HFFc6 (cell line): ENCODE measurements at places on chromosomes 3 and 15.
A peak's percentile ranks its signal among the peaks of the same experiment; 100 is the strongest.

DNA sequence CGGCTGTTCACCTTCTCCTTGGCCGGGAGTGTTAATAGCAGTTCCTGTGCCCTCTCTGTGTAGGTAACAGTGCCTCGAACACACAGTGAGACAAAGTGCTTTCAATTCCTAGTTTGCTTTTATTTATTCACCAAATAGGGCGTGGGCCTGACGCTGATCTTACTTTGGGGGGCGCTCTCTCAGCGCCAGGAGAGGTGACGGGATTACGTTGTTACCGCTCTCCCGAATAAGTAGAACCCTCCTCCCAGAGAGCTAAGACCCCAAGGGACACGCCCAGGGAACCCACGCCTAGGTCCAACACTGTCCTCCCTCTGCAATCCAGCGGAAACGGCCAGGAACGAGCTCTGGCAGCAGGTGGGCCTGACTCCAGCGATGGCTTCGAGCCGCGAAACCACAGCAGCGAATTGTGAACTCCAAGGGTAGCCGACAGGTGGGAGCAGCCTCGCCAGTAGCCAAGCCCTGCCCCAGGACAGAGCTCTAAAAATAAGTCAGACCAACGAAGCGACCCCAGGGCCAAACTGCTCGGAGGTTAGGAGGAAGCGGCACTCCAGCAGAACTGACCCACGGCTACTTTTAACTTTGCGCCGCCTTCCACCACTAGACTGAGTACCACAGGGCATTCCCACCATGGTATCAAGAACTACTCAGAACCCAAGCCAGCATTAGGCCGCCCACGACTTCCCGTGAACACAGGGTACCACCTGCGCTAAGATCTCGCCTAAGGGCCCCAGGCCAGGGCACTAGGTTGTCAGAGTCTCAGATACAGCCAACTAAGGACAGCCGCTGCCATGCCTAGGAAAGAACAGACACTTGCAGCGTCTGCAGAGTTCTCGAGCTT, 1.6 kb upstream of the SIN3A start:
- DNase-seq = peak; percentile 12

- DNase-seq = no peak
Observed at GRCh38 chr3:121985846-121986245, 36.2 kb downstream of the ILDR1 start.

GRCh38 chr3:24678021-24678420, 183.4 kb upstream of the THRB start:
- DNase-seq = no peak

GRCh38 chr3:94171954-94172353, 109.1 kb downstream of the NSUN3 start:
- no peak for DNase-seq

- DNase-seq = no peak
Observed at GRCh38 chr15:38563723-38564519, 693 bp downstream of the RASGRP1 start.

DNA sequence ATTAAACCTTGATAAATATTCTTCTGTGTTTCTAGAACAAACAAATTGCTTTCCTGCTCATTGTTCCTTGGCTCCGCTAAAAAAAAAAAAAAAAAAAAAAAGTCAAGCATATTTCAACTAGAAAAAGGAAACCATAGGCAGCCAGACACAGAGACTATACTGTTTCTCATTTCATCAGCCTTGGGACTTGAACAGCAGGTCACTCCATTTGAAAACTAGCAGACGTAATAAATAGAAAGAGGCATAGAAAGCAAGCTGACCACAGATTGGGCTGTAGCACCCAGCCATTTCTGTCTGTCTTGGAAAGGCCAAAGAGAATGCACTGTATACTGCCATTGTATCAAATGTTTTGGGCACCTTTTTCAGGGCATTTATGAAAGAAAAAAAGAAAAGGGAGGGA, 697.1 kb downstream of the NLGN1 start:
- no peak for DNase-seq

GRCh38 chr3:189947948-189948723, 172.6 kb downstream of the P3H2 start:
- DNase-seq = peak; percentile 32

- no peak for DNase-seq
Observed at GRCh38 chr15:68561901-68562300, 16.9 kb upstream of the CORO2B start.

DNA sequence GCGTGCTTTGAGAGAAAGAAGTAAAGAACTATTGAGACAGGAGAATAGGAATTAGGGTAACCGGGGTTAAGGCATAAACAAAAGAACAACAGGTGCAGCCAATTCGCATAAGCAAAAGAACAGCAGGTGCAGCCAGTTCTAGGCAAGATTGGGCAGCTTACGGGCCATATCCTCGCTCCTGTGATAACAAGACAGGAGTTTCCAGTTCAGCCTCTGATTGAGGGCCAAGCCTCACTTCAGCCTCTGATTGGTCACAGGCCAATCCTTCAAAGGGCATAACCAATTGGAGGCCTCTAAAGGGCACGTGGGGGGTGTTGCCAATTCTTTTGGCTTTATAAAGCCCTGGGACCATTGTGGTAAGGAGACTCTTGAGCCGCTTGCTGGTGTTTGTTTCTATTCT, 143.5 kb downstream of the GADL1 start:
- no peak for DNase-seq

- DNase-seq = no peak
Observed at GRCh38 chr3:188082450-188082849, 71.5 kb upstream of the LPP start.

GRCh38 chr3:27368831-27369607, at the start of gene NEK10:
Gene NEK10 (minus strand): TSS chr3:27369383. CDS start chr3:27352882, 16,501 bp downstream.
- peak; percentile 86 for DNase-seq

DNA sequence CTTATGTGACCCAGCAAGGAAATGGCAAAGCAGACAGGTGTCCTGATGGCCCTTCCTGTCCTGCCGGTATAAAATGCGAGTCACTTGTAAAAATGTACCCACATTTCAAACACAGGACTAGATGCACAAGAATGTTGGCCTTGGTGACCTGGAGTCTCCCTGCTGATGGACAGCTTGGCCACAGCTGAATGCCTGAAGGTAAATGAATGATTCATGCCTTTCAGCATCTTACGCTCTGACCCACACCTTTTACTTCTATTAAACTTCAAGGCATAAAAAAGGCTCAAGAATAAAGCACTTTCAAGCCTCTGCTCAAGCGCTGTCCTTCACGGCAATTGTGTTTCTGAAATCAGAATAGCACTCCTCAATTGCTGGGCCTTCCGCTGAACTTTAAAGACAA, 228.0 kb upstream of the SLCO3A1 start:
- DNase-seq = no peak

- no peak for DNase-seq
Observed at GRCh38 chr3:64958199-64958843, 270.5 kb upstream of the ADAMTS9 start.

GRCh38 chr3:42488687-42489086, 13.8 kb upstream of the VIPR1 start:
- no peak for DNase-seq

- no peak for DNase-seq
Observed at GRCh38 chr3:13219077-13219901, 146.1 kb upstream of the IQSEC1 start.

DNA sequence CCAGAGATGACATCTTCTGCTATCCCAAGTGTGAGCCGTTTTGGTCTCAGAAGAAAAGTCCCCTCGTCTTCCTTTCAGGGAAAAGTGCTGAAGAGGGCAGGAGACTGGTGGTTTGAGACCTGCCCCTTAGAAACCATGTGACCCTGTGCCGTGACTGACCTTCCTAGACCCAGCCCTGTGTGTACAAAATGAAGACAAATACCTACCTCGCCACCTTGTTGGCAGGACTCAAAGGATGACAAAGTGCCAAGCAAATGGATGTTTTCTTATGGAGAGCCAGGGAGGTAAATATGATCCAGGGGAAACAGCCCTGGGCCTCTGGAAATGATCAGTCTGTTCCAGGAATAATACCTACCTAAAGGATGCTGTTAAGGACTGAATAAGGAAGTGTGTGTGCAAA, 41.3 kb downstream of the FAM174B start:
- DNase-seq = no peak

GRCh38 chr15:47746516-47746915, 29.2 kb downstream of the SEMA6D start:
- no peak for DNase-seq

- no peak for DNase-seq
Observed at GRCh38 chr3:185874119-185874518, 49.3 kb upstream of the IGF2BP2 start.

DNA sequence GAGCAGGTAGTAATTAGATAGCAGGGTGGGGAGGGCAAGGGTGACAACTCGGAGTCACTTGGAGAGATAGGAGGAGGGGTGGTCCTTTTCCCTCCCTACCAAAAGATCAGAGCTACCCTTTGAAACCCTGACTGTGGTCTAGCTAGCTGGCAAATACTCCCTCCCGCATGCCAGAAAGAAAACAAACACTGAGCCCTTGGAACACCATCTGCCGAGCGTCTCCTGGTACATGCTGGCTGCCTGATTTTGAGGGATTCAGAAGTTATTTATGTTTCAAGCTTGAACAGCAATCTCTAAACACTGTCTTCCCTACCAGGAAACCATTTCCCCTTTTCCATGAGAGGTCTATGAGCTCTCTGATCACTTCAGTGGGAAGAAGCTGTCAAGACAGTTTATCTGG, 291.6 kb upstream of the CFAP20DC start:
- DNase-seq = no peak

DNA sequence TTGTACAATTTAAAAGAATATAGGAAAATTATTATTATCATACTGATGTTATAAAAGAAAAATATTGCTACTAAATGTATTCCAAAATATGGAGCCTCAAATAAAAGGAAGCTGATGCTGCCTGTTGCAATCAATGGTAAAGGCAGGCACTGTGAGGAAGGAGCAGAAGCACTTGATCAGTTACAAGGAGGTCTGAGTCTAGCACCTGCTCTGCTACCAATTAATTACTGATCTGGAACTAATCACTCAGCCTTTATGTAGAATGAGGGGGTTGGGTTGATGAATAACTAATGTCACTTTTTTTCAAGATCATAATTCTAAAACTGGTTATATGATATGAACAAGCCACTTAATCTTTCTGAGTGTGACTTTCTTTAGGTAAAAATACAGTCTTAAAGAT, 5.5 kb downstream of the ADGRG7 start:
- no peak for DNase-seq

DNA sequence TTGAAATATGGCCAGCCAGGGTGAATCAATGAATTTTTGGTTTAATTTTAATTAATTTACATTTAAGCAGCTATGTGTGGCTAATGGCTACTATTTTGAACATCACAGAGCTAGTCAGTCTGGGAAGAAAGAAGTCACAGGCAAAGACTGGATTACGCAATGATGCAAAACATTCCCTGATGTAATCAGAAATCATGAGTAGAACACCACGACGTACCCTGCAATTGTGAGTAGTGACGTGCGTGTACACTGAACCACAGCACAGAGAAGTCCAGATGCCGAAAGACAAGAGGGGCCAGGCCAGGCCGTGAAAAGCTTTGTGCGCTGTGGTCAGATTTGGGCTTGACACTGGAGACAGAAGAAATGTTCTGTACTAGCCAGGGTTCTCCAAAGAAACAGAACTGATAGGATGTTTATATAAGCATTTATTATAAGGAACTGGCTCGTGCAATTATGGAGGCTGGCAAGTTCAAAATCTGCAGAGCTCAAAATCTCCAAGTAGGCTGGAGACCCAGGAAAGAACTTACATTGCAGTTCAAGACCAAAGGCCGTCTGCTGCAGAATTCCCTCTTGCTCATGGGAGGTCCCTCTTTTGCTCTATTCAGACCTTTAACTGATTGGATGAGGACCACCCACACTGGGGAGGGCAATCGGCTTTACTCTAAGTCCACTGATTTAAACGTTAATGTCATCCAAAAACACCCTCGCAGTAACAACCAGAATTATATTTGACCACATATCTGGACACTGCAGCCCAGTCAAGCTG, 44.6 kb downstream of the SH3BP5 start:
- DNase-seq = peak; percentile 82

DNA sequence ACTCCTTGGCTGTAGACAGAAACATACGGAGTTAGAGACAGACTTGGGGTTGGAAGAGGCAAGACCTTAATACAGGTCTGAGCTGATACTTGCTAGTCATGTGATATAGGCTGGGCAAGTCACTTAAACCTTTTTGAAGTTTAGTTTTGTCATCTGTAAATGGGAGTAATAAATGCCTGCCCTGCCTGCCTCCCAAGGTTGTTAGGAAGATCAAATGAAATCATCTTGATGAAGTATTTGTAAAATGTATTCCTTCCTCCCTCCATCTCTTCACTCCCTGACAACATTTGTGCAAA, 2.9 kb downstream of the PXK start:
- DNase-seq = no peak

DNA sequence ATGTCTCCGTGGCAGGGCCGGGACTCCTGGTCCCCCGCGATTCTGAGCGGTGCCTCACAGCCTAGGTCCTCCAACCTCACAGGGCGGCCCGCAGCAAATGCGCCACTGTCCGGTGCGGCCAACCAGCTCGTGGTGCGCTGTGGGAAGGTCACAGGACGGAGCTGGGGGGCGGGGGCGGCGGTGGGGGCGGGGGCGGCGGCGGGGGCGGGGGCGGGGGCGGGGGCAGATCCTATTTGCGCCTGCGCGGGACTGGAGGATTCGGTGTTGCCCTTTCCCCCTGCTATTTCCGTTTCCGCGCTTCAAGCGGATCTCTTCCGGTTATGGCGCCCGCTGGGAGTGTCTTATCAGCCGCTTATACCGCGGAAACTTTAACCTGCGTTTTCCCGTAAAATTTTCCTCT, 106.7 kb upstream of the SNRPN start:
- no peak for DNase-seq

DNA sequence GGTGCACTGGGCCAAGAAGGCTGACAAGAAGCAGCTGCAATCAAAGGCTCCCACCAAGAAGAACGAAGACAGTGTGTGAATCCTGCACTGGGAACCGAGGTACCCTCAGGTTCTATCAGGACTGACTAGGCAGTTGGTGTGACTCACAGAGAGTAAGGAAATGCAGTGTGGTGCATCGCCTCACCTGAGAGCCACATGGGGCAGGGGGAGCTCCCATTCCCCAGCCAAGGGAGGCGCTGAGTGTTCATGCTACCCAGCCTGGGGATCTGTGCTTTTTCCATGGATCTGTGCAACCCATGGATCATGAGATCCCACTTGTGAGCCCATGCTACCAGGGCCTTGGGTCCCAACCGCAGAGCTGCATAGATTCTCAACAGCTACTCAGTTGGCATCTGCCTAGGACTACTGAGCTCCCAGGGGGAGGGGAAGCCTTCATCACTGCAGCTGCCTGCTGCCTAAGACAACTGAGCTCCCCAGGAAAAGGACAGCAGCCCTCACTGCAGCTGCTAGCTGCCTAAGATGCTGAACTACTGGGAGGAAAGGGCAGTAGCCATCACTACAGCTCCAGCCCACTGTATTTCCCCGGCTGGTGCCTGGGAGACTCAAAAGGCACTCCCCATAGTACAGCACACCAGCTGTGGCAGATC, 6.9 kb upstream of the PLSCR2 start:
- DNase-seq = no peak

- peak; percentile 89 for DNase-seq
Observed at GRCh38 chr3:151037746-151038477, 47.6 kb upstream of the MED12L start.

GRCh38 chr15:89368566-89369223, 34.1 kb upstream of the POLG start:
- DNase-seq = no peak

- no peak for DNase-seq
Observed at GRCh38 chr3:53498806-53499641, 4.6 kb downstream of the CACNA1D start.
